ENCODE measurements at places on chromosomes 1 and 21.

DNA sequence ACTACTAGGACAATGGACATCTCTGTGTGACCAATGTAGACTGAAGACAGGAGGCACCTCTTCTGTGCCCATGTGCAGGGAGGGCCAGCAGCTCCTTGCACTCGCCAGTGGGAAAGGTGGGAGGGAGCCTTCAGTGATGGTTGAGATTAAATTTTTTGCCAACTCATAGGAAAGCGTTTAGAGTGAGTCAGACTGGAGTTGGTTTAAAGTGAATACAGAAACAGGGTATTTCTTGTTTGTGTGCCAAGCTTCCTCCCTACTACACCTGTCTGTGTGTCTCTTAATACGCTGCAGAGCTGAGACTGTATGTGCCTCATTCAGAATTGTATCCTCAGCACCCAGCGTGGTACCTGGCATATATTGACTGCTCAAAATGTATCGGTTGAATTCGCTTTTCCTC lies 13.5 kb upstream of the COL16A1 start:
- DNase-seq, result peak; percentile 39

- DNase-seq, result peak; percentile 66
Measured at GRCh38 chr1:153774780-153775457, at the start of gene SLC27A3. Gene SLC27A3, plus strand, starts transcription at chr1:153775407. Its CDS starts 91 bp downstream, at chr1:153775498.

DNA sequence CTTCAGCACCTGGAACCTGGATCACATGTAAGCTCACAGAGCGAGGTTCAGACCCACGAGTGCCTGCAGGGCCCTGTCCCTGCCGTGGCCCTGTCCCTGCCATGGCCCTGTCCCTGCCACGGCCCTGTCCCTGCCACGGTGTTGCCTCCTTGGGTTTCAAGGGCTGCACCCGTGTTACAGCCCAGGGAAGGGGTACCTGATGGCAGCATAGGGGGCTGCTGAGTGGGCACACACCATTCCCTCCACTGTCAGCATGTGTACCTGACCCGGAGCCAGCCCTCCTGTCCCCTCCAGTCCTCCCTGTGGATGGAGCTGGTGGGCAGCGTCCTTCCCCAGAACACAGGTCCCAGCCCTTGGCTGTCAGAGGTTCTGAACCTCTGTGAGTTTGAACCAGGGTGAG lies 15.3 kb downstream of the DFFB start:
- no peak for DNase-seq

GRCh38 chr1:86965827-86966182 lies 51.4 kb downstream of the HS2ST1 start:
- no peak for DNase-seq

DNA sequence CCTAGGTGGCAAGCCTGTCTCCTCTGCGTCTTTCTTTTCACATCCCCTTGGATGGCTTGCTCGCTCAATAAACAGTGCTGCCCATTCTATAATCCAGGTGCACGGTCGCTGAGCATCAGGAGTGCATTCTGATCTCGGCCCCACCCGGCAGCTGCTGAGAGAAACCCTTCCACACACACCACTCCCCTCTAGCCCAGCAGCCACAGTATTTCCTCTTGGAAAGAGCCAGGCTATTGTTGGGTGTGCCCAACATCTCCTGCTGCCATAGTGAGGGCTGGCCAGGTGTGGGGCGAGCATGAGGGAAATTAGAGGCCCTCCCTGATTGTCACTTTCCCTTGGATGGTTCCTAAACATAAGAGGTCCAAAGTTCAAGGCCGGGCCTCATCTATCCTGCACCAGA lies 24.7 kb downstream of the GPA33 start:
- DNase-seq, result no peak

- no peak for DNase-seq
Measured at GRCh38 chr1:9602794-9603167, 14.1 kb downstream of the TMEM201 start.

GRCh38 chr21:17753736-17754135 lies 65.4 kb downstream of the C21orf91 start:
- no peak for DNase-seq

DNA sequence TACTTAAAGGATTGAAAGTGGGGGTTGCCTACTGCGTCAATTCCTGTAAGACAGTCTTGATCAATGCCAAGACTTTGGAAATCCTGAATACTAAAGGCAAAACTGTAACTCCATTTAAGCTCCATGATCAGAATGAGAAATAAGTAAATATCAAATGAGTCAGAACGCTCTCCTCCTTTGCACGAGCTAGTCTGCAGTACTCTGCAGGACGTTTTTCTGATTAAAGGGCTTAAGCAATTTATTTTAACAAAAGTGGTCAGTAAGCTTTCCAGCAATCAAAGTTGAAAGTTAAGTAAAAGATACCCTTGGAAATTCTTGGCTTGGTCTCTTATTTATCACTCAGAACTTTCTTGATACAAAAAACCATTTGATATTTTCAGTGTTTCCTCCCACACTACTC lies 35.7 kb upstream of the ARHGAP29 start:
- DNase-seq, result no peak

DNA sequence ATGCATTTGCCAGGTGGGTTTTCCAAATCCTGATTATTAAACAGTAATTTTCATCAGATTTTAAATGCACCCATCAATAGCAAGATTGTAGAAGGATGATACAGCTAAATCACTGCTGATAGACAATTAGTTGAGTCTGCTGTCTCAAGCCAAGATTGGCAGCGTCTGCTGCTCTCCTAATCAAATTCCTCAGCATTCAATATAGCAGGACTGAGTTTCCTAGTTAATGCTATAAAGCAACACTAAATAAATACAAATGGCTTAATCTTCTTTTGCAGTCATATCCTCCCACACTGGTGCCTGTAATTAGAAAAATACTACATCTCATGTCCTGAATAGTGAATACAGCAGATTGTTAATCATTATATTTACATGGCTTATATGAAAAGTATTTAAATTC lies 1028.8 kb downstream of the ADGRL2 start:
- DNase-seq, result no peak

DNA sequence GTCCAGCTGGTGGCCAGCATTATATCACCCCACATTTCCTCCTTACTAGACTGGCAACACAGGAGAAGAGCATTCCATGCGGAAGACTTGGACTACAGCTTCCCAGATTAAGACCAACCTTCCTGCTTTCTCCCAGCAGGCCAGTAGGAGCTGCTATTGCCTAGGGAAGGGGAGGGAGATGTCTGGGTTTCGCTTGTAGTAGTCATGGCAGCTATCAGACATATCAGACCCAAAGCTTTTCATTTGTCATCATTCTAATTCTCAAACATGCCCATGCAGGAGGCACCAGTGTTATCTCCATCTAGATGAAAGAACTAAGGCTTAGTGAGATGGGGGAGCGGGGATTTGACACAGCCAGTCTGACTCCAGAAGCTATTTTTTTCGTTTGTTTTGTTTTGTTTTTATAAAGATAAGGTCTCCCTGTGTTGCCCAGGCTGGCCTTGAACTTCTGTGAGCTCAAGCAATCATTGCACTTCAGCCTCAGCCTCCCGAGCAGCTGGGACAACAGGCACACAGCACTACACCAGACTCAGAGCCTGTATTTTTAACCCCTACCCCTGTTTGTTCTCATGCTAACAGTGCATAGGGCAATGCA lies 4.5 kb downstream of the PLA2G2A start:
- peak; percentile 63 for DNase-seq

- peak; percentile 63 for DNase-seq
Measured at GRCh38 chr1:161382214-161383019, 14.7 kb upstream of the CFAP126 start.

- no peak for DNase-seq
Measured at GRCh38 chr21:30818837-30819610, 6.0 kb upstream of the KRTAP8-1 start.

DNA sequence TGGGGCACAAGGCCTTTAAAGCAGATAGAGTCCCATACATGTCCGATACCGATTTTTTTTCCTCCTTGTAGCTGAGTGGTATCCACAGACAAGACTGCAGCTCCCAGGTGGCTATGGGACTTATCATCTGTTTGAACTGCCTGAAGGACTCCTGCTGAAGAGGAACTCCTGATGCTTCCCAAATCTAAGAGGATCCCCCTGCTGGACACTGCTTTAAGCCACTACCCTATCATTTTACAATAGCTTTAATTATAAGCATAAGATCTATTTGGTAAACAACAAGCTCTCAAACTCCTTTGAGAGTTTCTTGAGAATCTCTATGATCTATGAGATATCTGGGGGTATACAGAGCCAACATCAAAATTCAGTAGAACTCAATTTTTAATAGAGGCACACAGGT lies 11.7 kb downstream of the NDC1 start:
- DNase-seq, result no peak

DNA sequence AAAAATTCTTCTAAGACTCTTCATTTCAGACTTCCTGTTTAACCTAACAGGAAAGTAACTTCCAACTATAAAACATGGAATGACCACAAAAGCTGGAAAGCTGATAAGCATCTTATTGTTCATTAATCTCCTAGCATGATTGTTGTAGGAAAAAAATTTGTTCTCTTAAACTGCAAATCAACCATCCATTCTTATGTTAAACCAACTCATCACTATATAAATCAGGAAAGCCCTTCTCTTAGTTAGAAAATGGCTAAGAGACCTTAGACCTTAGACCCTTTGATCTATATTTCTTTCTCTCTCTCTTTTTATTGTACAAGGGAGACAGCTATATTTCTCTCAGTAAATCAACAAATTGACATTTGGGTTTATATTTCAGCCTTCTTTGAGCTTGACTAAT lies 101.4 kb downstream of the UBE2U start:
- no peak for DNase-seq

- DNase-seq, result peak; percentile 53
Measured at GRCh38 chr1:20308569-20308968, 17.9 kb downstream of the VWA5B1 start.

DNA sequence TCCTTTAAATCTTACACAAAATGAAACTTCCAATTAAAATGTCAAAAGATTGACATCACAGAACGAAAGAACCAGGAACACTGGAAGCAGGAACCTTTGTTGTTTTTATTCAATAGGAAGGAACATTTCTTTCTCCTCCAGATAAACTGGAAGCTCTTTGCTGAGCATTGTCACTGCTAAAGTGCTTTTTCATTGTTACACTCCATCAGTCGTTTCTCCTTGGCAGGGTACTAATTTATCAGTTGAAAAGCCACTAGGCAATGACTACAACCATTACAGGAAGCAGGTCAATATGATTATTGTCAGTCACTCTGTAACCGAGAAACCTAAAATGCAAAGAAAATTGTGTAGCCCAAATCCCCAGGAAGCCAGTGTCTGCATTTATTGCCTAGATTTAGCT lies 163.2 kb upstream of the MAP1LC3C start:
- DNase-seq, result no peak

- no peak for DNase-seq
Measured at GRCh38 chr1:76769911-76770310, 97.4 kb upstream of the ST6GALNAC5 start.

- no peak for DNase-seq
Measured at GRCh38 chr1:53305650-53306049, 22.2 kb downstream of the LRP8 start.

GRCh38 chr1:81922955-81923354 lies 122.2 kb downstream of the ADGRL2 start:
- DNase-seq, result no peak

- no peak for DNase-seq
Measured at GRCh38 chr21:45910548-45911221, 70.9 kb upstream of the COL6A1 start.

DNA sequence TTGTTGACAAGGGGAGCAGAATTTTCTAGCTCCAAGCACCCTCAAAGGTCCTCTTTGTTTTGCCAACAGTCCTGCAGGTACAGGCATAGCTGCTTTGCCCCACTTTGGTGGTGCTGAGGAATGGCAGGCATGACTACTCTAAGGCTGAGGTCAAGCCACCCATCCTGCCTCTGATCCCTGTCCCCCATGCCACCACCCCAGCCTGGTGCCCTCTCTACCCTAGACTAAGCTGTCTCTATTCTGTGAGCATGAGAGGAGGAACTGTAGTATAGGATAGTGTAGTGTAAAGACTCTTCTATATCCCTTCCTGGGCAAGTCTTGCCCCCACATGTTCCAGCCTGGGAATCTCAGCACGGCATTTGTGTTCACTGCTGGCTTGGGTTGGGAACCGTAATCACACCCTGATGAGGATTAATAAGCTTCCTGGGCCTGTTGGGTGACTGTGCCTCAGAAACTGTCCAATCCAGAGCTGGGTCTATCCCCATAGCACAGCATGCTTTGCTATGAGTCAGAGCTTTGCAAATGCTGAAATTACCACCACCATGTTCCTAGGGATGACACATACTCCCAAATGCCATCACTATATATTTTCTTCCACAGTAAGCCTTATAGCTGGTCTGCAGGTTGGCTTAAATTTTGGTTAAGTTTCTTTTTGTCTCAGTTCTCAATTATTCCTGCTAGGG lies 105.7 kb upstream of the PPP2R5A start:
- DNase-seq, result no peak

GRCh38 chr1:208604295-208604694 lies 360.1 kb upstream of the PLXNA2 start:
- no peak for DNase-seq

DNA sequence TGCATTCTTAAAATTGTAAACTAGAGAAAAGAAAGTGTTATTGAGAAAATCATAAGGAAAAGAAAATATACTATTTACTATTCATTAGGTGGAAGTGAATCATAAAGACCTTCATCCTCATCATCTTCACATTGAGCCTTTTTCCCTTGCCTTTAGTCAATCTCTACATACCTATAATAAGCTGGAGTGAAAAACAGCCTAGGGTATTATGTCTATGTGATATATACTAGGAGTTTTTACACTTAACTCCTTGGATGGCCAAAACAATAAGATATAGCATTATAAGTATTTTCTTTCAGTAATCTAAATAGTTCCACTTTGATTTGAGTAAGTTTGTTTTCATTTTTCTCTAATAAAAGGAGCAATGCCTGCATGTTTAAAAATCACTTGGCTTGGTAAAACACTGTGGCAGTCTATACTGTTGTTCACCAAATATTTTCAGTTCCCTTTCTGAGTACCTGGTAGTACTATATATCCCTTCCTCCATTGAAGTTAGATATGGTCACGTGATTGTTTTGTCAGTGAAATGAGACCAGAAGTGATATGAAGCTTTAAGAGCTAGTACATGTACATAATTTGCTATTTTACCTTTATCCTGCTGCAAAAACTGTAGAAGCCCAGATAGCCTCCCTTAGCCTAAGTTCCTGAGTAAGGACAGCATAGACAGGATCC lies 78.3 kb downstream of the CLEC20A start:
- DNase-seq, result no peak

- no peak for DNase-seq
Measured at GRCh38 chr21:21137986-21138385, 139.8 kb downstream of the NCAM2 start.

GRCh38 chr1:190616235-190616634 lies 138.6 kb upstream of the BRINP3 start:
- no peak for DNase-seq

DNA sequence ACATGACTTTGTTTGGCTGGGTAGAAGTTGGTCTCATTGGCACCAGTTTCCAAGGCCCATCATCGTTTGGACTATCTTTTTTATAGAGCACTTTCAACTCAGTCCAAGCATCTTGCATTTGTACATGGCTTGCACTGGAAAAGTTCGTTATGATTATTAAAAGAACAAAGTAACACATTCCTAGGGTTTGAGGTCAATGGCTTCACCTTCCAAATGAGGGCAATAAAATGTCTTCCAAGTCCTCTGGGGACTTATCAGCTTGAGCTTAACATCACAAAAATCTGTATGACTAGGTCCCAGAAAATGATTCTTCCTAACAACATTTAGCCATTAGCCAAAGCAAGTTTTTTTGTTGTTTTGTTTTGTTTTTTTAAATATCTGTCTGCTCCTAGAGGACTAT lies 610.8 kb downstream of the LMO4 start:
- DNase-seq, result no peak

GRCh38 chr1:226643611-226644540 lies 95.2 kb downstream of the ITPKB start:
- DNase-seq, result no peak
